Mesendoderm (in vitro differentiated cells): ENCODE measurements at places on chromosomes 12 and 14.
A peak's percentile ranks its signal among the peaks of the same experiment; 100 is the strongest.

DNA sequence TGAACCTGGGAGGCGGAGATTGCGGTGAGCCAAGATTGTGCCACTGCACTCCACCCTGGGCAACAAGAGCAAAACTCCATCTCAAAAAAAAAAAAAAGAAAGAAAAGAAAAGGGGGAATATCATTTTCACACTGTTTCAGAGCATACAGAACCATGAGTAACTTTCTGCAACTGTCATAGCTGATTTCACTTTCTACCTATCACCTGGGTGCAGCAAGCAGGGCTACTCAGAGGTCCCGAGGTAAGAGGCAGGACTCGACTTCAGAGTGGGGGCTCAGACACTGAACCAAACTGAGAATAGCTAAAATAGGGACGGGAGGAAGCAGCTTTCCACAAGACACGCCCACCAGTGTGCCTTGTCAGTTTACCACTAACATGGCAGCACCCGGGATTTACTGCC lies 29.8 kb downstream of the OR10P1 start:
- DNase-seq: no peak

GRCh38 chr14:31978423-31978822 lies 98.7 kb upstream of the ARHGAP5 start:
- DNase-seq: no peak

DNA sequence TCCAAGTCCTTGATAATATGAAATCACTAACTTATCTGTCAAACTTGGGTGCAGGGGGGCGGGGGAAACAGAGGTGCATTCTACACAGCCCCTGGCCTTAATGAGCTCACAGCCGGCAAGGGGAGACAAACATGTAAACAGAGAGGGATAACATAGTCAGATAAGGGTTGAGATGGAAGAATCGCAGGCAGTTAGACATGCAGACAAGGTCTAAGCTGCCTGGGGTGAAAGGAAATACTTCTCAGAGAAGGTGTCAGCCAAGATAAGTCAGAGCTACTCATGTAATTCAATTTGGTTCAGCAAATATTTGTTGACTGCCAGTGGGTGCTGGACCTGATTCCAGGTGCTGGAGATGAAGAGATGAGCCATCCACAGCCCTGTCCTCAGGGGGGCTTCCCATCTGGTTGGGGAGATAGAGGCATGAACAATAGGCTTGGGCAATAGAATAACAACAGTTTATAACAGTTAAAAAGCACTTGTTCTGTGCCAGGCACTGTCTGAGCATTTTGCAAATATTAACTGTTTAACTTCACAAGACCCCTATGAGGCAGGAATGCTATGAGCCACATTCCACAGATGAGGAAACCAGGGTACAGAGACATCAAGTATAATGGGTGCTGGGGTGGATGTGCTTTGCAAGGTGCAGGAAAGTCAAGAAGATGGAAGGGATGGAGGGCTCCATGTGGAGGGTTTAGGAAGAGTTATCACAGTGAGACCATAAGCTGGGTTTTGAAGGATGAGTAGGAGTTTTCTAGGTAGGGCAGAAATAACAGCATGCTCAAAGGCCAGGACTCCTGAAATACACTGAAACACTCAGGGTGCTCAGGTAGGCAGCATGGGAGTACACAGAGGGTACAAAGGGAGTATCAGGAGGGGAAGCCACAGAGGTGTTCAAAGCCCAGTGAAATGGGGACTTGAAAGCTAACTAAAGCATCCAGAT lies 79.0 kb downstream of the WSCD2 start:
- peak; percentile 98 for DNase-seq

- DNase-seq: no peak
Measured at GRCh38 chr12:98504368-98504617, 11.1 kb upstream of the TMPO start.

DNA sequence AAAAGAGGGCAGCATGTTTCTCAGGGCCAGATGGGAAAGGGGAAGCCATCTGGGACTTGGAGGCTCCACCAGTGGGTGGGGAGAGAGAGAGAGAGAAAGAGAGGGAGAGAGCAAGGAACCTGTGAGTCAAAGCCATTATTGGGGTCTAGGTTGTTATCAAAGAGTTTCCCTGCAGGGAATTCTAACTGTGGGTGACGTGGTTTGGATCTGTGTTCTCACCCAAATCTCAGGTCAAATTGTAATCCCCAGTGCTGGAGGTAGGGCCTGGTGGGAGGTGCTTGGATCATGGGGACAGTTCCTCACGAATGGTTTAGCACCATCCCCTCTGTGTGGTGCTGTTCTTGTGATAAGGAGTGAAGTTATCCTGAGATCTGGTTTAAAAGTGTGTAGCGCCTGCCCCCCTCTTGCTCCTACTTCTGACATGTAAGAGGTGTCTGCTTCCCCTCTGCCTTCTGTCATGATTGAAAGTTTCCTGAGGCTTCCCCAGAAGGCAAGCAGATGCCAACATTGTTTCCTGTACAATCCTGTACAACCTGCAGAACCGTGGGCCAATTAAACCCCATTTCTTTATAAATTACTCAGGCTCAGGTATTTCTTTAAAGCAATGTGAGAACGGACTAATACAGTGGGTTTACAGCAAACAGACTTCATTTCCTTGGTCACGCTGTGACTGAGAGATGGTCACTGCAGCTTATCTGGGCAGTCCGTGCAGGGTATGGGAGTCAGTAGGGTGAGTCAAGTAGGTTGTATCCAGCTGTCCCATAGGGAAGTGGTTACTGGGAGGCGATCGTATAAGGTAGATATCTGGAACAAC lies 52.4 kb downstream of the CCDC91 start:
- peak; percentile 48 for DNase-seq

DNA sequence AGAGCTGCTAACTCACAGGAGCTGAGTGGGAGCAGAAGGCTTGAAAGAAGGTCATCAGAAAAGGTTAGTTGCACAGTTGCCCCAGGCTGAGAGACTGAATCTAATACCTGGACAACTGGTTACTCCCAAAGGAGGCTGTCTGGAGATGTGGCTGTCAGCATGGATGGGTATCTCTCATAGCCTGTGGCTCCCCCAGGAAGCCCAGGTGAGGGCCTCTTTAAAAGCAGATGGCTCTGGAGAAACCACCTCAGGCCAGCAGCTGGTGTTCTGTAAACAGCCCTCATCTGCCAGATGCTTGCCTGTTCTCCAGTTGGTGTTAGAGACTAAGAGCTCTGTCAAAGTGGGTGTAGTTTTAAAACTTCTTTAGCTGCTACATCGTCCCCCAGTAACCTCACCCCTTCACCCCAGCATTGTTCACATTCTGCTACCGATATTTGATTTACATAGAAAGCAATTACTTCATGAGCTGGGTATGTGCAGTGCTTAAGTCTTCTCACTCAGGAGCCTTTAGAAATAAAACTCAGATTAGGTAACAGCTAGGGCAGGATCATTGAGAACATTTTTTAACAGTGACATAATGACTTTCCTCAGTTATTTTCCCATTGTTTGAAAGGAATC lies 25.8 kb downstream of the DACT1 start:
- peak; percentile 98 for DNase-seq

GRCh38 chr12:103495469-103496456 lies at the start of gene C12orf42:
Gene C12orf42, minus strand, starts transcription at chr12:103495968. Its CDS starts 17,542 bp downstream, at chr12:103478426.
- DNase-seq: peak; percentile 75

DNA sequence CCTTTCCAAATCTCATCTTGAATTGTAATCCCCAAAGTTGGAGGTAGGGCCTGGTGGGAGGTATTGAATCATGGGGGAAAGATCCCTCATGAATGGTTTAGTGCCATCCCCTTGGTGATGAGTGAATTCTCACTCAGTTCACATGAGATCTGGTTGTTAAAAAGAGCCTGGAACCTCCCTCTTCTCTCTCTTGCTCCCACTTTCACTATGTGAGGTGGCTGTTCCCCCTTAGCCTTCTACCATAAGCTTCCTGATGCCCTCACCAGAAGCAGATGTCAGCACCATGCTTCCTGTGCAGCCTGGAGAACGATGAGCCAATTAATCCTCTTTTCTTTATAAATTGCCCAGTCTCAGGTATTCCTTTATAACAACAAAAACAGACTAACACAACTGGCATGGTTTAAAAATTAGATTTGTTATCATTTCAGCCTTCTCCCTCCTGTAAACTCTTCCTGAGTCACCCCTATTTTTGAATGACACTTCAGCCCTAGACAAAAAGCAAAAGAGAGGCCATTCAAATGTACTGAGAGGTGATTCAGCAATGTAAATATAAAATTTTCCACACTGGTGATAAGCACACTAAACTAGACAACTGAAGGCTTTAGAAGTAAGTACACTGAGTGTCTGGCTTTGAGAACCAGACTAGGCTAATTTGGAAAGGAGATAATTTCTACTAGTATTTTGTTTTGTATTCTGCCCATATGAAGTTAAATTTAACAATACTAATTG lies 212.1 kb upstream of the ABCD2 start:
- DNase-seq: no peak

GRCh38 chr12:11545484-11546330 lies 103.8 kb upstream of the ETV6 start:
- peak; percentile 58 for DNase-seq

DNA sequence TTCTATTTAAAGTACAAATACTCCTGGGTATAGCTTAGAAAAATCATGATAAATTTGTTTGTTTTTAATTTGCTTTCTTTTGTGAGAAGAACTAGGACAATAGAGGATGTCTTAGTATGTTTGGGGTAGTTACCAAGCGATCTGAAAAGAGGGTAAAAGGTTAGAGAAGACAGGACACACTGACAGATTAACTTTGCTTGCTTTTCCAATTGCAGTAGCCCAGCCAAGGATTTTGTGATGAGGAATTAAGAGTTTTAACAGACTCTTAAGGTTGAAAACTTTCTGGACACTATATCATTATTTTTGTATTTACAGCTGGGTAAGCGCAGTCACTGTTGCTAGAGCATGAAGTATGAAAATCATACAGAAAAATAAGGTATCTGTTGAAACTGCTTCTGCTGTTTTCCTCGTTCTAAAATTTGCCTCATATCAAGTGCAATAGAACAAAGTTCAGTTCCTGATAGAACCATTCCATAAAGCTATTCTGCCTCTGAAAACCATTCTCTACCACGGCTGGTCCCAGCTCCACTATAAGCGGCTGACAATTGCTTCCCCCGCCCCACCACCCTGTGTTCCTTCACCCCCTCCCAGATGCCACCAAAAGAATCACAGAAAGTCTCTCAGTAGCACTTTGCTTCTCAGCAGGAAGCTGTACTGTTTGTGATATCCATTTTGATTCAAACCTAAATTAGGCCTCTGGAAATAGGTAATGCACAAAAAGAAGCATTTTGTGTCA lies 413.4 kb downstream of the BCAT1 start:
- no peak for DNase-seq

DNA sequence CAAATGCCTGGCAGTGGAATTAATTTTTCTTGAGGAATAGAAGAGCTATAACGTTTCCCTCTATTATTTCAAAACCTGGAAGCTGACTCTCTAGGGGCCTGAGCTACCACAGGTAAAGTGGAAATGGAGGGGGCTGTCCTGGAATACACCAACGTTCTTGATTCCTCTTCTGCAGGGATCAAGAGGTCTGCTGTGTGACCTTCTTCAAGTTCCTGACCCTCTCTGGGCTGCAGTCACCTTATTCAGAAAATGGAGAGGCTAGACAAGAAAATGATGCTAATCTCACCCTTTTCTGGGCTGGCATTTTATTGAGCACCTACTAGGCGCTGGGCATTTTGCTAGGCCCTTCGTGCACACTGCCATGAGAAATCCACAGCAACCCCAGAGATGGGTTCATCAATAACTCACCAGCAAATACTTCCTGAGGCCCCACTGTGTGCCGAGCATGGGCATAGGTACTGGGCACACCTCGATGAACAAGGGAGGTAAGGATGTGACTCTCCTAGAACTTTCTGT lies 55.2 kb upstream of the DLK1 start:
- DNase-seq: no peak

DNA sequence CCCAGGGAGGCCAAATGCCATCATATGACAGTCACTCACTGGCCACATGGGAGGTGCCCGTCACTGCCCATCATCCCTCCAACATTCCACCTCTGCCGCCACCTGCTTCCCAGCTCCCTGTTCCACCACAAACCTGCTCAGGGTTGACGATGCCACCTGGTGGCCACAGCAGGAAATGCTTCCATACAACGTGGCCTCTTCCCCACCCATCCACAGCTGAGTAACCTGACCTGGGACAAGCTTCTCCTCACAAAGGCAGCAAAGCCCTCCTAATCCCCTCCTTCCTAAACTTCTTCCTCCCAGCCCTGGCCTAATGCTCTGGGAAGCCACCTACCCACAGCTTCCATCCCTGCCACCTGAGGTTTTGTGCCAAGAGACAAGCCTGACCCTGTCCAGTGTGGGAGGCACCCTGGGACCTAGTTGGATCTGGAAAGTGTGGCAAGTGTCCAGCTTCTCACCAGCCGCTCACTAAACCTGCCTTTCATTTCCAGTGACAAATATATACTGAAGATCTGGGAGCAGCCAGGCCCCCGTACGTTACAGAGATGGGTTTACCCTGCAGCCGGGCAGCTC lies 4.3 kb downstream of the DEGS2 start:
- peak; percentile 88 for DNase-seq
